ENCODE measurements at places on chromosomes 5 and 9.

DNA sequence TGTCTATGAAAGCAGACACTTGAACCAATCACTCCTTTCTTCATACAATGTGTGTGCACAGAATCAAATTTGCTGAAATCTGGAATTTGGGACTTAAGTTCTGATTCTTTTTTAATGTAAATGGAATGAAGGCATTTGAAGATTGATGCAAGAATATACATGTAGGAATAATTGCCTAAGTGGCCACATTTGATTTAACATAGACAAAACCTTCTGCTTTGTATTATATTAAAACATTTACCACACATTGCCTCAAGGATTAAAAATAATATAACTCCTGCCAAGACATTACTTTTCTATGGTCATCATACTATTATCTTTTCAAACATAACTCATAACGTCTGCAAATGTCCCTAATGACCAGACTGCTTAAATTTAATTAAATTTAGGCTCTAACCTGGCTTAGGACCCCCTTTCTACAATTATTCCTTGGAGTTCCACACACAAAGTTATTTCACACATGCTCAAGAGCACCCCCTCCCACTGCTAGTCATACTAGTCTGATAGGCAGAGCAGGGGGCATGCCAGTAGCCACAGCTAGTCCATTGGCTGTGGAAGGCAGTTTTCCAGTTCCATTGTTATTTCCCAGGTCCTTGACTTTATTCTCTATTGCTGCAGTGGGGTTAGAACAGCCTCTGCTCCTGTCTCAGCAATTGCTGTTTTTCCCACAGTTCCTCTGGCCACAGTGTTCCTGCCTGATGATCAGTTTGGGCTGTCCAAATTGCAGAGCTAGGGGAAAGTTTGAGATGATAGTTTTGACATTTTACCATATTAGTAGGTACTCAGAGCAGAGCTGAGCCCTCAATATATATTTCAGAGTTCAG lies 360.6 kb upstream of the GRAMD2B start:
- no peak for DNase-seq

DNA sequence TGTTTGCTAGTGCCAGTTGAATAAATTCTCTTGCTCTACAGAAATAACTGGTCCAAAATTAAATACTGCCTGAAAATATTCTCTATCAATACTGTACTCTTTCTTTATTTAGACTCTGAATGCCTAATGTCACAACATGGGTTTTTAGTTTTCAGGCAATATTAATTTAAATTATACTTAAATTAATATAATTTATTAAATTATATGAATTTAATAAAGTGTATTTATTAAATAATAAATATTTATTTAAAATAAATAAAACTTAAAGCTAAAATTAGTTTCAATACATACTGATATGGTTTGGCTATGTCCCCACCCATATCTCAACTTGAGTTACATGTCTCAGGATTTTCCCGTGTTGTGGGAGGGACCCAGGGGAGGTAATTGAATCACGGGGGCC lies 146.0 kb downstream of the PRR16 start:
- DNase-seq, result no peak

GRCh38 chr9:134922066-134922931 lies 4.6 kb upstream of the FCN1 start:
- DNase-seq, result no peak

- DNase-seq, result no peak
Observed at GRCh38 chr5:53337827-53338226, 142.6 kb upstream of the FST start.

DNA sequence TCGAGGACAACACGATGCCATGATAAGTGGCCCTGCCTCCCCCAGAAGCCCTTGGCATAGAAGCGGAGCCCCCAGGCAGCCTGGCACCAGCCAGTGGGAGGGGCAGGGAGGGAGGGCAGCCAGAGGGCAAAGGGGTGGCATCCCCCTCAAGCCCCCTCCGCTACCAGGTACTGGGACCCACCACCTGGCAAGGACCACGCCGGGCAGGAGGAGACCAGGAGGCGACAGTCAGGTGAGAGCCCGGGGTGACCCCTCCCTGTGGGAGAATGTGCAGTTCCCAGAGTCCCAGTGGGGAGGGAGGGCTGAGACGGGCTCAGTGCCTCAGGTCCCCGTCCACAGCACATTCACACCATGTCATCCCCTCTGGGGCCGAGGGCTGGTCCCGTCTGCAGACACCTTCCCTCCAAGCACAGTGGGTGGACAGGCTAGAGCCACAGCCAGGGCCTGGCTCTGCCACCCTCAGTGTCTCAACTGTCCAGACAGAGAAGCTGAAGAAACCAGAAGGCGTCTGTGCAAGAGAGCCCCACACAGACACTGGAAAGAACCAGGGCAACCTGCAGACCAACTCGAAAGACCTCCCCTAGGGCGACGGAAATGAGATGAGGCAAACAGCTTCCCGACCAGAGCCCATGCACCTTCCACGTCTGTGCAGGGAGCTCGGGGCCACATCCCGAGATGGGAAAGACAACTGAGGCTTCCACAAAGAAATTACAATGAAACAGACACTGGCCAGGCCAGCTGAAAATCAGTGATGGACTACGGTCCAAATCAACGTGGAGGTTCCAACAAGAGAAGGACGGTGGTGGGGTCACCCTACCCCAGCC lies 11.1 kb downstream of the BRD3 start:
- peak; percentile 3 for DNase-seq

DNA sequence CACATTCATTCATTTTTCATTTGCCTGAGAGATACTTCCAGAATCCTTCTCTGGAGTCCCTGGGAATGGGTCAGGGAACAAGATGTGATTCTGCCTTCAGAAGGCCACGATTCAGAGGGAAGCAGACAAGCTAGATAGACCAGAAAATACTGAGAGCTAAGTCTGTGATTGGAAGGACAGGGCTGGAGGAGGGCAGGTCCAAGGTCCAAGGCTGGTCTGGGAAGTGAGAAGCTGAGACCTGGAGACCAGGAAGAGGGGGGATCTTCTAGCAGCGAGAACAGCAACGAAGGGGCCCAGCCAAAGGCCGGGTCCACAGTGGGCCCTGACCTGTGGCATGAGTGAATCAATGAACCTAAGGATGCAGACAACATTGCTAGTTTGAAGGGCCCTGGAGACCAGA lies 4.1 kb upstream of the IER5L start:
- no peak for DNase-seq

DNA sequence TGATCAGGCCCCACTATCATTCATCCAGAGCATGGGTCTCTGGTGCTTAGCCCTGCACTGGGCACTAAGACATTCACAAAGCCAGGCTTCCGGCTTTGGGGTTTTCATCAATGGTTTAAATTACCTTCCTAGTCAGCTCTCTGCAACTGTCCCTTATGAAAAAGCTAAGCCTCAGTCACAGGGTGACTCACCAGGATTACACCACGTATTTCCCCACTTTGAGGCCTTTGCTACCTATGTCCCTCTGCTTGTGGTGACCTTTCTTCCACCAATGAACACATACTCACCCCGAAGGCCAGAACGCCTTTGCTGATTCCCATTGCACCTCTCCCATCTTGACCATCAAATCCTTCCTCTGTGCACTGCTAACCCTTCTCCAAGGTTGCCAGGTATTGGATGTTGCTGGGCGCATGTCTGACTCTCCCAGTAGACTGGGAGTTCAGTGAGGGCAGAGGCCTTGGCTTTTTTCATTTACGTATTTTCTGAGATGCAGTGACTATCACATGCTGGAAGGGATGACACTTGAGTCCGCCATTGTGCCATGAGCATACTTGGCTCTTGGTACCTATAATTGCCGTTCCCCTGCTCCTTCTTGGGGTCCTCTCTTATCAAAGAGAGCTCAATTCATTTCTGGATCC lies 58.7 kb upstream of the TNFSF8 start:
- no peak for DNase-seq

DNA sequence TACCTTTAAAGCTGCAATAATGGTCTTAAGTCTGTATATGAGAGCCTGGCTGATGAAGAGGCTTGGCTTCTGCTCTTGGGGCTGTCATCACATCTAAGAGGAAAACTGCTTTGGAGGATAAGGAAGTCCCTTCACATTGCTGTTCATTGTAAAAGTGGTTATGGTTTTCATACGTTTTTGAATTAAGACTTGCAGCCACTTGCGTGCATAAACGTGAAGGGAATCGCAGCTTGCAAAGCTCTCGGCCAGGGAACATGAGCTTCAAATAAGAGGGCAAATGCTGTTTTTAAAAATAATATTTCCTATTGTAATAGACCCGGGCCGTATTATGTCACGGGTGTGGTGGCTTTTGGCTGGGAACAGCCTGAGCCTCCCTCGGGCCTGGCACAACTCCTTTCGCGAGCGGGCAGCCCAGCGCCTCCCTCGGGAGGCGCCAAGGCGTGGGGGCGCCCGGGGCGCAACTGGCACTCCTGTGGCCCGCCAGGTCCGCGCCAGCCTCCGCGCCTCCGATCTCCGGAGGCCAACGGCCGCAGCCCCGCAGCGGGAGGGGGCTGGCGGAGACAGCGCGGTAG lies 538 bp upstream of the ARHGEF28 start:
- DNase-seq, result no peak

DNA sequence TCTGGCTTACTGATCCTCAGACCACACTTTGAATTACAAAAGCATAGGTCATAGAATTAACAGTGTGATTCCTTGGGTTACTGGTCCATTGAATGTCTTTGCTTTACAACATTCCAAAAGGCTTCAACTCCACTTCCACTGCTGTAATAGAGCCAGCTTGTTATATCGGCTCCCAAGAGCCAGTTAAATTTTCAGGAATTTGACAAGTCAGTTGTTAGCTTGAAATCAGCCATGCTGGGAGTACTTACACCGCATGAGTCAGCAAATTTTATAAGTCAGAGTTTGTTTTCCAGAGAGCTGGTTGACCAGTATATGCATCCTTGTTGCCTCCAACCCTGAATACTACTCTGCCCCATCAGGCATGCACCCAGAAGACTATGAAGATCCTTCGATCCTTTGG lies 73.1 kb downstream of the FOXB2 start:
- no peak for DNase-seq

- DNase-seq, result no peak
Observed at GRCh38 chr5:104305602-104306001, 743.0 kb upstream of the NUDT12 start.

DNA sequence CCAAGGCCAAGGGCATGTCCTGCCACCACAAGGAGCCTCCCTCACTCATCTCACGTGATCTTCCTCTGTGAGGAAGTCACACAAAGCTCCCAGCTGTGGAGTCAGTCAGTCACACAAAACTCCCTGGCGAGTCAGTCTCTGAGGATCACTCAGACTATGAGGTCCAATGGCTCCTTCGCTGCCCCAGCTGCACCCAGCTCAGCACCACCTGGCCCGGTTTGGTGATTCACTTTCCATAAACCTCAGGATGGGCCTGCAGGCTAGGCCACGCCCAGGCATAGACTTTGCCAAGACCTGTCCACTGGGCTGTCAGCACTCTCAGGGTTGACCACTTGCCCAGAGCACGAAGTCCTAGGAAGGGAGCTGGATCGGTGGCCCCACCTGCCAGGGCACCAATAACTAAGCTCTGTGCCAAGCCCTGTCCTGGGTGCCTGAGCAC lies 233.8 kb downstream of the HSPA4 start:
- no peak for DNase-seq

DNA sequence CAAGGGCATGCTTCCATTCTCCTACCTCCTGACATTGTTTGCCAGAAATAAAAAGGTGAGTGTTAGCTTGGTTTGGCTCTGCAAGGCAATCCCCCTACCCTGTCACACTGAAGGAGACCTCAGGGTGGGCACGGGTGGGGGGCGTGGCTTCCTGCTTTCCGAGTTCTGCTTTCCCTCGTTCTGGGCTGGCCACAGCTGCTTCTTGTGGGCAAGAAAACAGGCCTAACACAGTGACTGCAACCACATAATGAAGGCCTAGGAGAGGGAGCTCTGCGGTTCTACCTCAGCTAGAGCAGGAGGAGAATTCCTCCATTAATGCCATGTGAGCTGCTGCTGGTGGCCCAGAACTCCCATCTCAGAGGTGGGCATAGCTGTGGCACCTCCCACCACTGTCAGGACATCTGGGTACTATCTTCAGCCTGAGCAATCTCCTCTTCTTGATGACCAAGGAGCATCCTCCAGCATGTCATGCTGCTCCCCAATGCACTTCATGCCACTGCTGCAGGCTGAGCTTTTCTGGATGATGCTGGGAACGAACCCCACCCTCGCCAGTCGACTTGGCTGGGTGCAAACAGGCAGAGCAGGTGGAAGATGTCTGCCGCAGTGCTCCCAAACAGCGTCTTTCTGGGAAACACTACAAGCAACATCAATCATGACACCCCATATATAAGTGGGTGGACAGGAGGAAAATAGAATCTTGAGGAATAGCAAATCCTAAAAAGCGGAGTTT lies 139.5 kb upstream of the RAPGEF1 start:
- no peak for DNase-seq

GRCh38 chr9:124552273-124552605 lies 45.0 kb upstream of the NR5A1 start:
- no peak for DNase-seq

GRCh38 chr9:79824265-79824664 lies 252.5 kb downstream of the TLE4 start:
- DNase-seq, result no peak

DNA sequence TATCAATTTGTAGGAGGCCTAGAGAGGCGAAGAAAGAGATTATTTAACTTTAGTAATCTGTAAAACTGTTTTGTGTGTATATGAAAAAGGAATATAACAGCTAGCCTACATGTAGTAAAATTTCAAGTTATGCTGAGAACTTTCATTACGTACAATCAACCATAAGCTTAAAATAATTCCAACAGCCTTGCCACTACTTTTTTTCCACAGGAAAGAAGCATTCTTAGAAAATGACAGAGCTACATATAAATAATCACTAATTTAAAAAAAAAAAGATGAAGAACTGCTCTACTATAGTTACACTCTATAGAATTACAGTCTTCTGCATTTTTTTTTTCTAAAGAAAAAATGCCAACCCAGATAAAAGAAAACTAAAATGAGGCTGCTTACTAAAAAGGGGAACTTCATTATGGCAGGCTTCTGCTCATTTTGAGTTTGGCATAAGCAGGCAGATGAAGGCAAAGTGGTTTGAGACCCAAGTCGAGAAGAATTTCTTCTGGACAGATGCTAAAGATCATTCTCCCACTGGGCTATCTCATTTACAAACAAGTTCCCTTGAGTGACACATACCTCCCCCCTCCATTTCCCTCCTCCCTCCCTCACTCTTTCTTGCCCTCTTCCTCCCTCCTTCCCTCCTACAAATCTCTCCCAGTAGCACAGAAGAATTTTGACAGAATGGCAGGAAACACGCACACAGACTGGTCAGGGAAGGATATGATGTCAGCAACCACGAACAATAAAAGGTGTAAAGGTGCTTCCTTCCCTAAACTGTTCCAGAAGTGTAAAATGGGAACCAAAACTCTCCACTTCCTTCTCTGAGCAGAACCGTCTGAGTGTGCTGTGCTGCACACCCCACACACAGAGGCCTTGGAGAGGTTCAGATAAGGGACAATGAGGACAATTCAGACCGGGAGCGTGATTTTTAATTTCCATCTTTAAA lies 56.1 kb downstream of the MEF2C start:
- DNase-seq, result no peak
